ENCODE measurements at places on chromosomes 7 and 10. TPM values are rescaled to one million over a fixed set of nuclear protein-coding genes. Genes with fewer than 3 reads are reported as not detected.

Gene SLC18A3
- total RNA-seq, result not detected

Gene PTER
- 8.9 TPM for total RNA-seq

Gene SSC4D
- total RNA-seq, result 0.59 TPM

Gene SEMA3D
- 6.8 TPM for total RNA-seq

Gene CPVL
- 0.30 TPM for total RNA-seq

Gene TCAF2
- 2.4 TPM for total RNA-seq

Gene GPR146
- total RNA-seq, result 3.8 TPM

Gene VSIR
- total RNA-seq, result 8.0 TPM

Gene CCL24
- total RNA-seq, result not detected

Gene NPY4R
- 2.1 TPM for total RNA-seq

Gene GPNMB
- 37.2 TPM for total RNA-seq

Gene TMEM225B
- 0.89 TPM for total RNA-seq

Gene PPRC1
- 13.7 TPM for total RNA-seq

Gene SRRM3
- 0.30 TPM for total RNA-seq

Gene SLC16A9
- total RNA-seq, result 1.2 TPM

Gene SLC26A3
- not detected for total RNA-seq

Gene STAG3
- total RNA-seq, result 0.88 TPM

Gene CCDC146
- 1.5 TPM for total RNA-seq

Gene LRIT1
- not detected for total RNA-seq

Gene PGAM2
- total RNA-seq, result not detected

Gene MMD2
- total RNA-seq, result not detected

Gene ZFYVE27
- 34.0 TPM for total RNA-seq

Gene C10orf67
- total RNA-seq, result not detected

Gene MYL10
- total RNA-seq, result not detected

Gene MACC1
- total RNA-seq, result 0.05 TPM

Gene PRDX3
- 212 TPM for total RNA-seq

Gene LEP
- total RNA-seq, result not detected

Gene LSM5
- total RNA-seq, result 20.2 TPM

Gene PRR15
- 1.2 TPM for total RNA-seq

Gene RSPH10B
- 0.89 TPM for total RNA-seq

Gene ACTL6B
- not detected for total RNA-seq

Gene PAXIP1
- total RNA-seq, result 9.0 TPM

Gene SAP25
- not detected for total RNA-seq

Gene KAT6B
- 24.2 TPM for total RNA-seq

Data from smooth muscle cell of the umbilical artery (primary cell).